HuH-7.5 (cell line): ENCODE measurements at places on chromosomes 1 and 21.

- no peak for DNase-seq
Measured at GRCh38 chr1:243982447-243983018, 68.5 kb upstream of the ZBTB18 start.

- DNase-seq = no peak
Measured at GRCh38 chr1:33872275-33872674, 8.4 kb downstream of the HMGB4 start.

- no peak for DNase-seq
Measured at GRCh38 chr1:27429029-27429425, 36.6 kb downstream of the GPR3 start.

DNA sequence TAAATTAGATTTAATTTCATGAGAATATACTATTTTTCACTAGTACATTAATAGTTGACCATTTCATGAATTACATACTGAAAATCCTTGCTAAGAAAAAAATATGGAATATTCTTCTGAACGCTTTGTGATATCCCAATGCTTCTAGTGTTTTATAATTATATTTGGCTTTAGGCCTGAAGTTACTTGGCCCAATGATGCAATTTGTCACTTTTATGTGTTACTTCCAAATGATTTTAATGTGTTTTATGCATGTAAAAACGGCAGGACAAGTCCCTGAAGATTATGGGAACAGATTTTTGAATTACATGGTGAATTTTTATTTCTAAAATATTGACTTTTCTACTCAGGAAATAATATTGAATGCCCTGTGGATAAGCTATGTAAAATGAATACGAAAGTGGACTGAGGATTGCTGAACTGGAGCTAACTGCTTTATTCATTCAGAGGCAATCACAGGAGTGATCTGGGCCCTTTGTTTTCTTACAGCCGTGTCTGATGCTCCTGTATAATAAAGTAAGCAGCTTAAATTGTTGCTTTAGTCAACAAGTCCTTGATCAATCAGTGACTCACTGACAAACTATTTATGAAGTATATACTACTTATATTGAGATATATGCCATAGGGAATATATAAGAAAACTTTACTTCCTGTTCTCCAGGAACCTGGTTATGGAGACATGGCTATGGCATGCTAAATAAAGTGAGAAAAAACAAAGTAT is 543.0 kb upstream of the RGS18 start:
- DNase-seq = no peak

DNA sequence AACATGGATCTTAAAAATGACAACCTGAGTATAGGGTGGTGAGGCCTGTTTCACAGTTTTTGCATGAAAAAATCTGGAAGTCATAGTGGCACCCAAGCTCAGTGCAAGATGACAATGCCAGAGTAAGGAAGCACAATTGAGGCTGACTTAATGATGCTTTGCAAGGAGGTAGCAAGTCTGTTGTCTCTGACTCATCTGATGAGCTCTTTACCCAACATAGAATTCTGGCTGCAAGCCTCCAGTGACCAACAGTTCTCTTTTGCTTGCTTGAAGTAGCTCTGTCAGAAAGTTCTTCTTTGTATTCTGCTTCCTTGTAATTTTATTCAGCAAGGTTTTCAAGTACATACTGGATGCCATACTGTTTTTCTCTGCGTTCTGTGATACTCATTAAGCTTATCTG is 117.1 kb downstream of the FOXD2 start:
- DNase-seq = no peak

- no peak for DNase-seq
Measured at GRCh38 chr1:16134066-16134801, 21.6 kb downstream of the EPHA2 start.

GRCh38 chr21:41169701-41170100 is 1.7 kb downstream of the BACE2 start:
- DNase-seq = no peak

DNA sequence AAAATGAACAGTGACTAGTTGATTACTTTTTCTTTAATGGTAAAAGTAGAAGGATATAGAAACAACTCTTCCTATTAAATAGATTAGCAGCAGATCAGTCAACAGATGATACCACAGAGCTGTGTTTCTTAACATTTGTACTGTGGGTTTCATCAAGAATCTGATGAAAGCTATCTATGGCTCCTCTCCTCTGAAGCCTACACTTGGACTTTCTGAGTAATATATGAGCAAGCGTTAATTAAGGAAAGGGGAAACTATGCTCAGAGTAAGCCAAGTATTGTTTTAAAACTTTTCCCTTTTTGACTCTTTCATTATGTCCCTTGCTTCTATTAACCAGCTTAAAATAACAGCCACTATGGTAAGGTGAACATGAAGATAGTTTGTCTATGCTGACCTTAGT is 10.8 kb downstream of the ARID4B start:
- no peak for DNase-seq

DNA sequence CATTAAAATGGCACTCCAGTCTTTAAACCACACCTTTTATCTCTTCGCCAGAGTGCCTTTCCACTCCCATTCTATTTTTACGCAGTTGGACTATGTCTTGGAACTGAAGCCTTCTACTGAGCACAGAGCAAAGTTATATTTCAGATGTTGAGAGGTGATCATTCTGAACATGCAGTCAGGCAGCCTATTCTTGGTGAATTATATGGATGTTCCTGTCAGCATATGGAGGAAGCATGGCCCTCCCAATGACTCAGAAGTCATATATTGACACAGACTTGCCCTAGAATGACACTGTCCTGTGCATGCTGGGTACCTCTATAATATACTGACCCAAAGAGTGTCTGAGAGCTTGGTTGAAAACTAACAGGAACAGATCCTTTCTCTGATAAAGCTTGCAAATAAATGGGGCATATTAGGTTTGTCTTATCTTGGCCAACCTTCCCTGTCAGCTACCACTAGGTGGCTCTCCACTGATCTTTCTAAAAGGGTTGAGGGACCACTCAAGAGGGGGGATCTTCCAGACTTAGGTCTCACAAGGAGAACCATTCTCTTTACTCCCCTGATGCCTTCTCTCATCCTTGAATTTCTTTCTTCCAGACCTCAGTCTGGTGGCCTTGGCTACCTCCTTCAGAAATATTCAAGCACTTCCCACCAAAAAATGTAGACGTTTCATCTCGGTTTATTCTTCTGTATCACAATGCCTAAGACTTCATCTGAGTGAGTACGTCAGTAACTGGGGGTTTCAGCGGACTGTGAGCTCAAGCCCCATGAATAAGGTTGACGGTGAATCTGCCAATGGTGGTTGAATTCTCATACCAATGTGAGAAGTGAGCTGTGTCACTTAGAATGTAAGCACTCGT is 11.8 kb upstream of the ALG14 start:
- DNase-seq = peak; percentile 10

GRCh38 chr1:181416268-181416860 is 67.0 kb upstream of the CACNA1E start:
- DNase-seq = no peak

GRCh38 chr1:236489710-236490377 is 33.9 kb upstream of the LGALS8 start:
- peak; percentile 65 for DNase-seq

DNA sequence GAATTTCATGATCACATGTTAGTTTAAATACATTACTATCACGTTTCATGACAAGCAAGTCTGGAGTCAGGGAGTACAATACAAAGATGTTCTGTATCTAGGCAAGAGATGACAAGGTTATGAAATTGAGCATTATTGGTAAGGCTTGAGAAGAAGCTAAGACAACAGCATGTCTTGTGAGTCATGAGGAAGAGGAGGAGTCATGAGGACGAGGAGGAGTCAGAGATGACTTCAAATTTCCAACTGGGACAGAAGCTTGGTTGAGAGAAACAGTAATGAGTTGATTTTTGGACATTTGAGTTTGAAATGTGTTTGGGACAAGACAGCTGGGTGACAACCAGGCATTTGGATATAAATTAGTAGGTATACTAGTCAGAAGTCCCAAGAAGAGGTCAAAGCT is 4.3 kb upstream of the UBE2U start:
- DNase-seq = no peak

DNA sequence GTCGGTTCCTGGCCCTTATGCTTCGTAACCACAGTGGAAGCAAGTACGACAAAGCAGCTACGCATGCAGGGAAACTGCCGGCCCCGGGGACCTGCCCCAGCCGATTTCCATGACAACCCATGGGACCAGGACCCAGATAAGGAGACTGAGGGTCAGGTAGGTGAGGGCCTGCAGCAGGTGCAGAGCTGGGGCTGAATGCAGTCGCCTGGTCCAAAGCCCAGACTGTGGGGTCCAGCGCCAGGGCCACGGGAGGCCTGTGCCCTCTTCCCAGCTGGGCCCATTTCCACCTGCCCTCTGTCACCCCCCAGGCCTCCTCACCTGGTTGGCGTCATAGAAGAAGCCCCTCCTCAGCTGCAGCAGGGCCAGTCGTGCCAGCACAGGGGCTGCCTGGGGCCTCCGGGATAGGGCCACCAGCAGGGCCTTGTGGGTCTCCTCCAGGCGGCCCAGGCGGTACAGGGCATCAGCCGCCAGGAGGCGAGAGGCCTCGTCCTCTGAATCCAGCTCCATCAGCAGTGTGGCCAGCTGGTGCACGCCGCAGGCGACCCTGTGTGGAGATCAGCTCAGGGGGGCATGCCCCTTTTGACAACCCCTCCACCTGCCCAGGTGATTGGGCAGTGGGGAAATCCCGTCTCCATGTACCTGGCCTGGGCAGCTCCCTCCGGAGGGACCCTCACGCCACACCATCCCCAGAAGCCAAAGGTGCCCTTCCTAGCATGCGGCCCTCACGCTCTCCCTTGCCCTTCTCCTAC is 14.2 kb downstream of the TTC34 start:
- DNase-seq = no peak

DNA sequence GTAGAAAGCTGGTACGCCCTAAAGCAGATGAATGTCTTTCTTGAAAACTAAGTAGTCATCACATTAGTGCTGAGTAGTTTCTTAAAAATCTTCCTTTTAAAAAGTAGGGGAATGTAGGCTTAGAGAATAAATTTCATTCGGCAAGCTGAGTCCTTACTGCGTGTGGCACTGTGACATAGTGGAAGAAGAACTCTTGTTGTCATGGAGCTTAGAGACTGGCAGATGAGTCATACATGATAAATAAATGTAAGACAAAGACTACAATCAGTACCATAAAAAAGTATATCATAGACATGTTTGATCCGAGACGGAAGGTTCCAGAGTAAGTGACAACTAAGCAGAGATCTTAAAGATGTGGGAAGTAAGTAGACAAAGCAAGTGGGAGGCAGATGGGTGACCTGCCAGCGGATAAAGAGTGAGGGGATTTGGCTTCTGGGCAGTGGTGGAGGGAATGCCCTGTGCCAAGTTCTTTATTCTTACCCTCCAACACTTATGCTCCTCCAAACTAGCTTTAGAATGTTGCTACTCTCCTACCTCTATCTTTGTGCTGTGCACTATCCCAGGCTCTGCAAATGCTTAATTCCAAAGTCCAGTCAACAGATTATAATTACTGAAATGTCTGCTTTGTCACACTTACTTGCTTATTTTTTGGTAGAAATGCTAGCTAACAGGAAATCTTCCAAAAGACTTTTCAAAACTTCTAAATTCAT is 608.5 kb upstream of the USP24 start:
- DNase-seq = no peak

DNA sequence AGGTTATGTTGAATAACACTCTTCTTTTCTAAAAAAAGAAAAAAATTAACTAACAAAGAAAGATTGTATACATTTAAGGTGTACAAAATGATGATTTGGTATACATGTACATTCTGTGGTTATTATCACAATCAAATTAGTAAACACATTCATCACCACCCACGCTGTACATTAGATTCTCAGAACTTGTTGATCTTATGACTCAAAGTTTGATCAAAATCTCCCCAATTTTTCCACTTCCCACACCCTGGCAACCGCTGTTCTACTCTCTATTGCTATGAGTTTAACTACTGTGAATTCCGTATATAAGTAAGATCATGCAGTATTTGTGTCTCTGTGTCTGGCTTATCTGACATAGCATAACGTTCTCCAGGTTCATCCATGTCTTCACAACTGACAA is 469.5 kb upstream of the CHRM3 start:
- no peak for DNase-seq

- DNase-seq = no peak
Measured at GRCh38 chr1:216614011-216614934, 109.0 kb downstream of the ESRRG start.

DNA sequence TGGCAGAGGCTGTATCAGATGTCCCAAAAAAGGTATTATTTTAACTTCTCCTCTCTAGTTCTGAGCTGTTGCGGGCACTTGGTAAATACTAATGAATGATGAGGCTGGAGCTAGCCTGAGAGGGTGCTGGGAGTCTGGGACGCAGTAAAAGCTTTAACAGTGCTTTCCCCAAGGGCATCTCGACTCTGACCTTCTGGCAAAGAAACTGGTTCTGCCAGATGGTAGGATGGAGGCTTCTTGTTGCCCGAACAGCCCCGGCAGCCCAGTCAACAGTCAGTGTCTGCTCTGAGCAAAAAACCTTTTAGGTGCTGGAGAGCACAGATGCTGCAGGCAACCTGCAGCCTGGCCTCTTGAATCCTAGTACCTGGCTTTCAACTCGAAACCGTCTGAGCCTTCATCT is 2.5 kb upstream of the PNRC2 start:
- no peak for DNase-seq

GRCh38 chr1:234722904-234723720 is 113.1 kb upstream of the IRF2BP2 start:
- DNase-seq = no peak

DNA sequence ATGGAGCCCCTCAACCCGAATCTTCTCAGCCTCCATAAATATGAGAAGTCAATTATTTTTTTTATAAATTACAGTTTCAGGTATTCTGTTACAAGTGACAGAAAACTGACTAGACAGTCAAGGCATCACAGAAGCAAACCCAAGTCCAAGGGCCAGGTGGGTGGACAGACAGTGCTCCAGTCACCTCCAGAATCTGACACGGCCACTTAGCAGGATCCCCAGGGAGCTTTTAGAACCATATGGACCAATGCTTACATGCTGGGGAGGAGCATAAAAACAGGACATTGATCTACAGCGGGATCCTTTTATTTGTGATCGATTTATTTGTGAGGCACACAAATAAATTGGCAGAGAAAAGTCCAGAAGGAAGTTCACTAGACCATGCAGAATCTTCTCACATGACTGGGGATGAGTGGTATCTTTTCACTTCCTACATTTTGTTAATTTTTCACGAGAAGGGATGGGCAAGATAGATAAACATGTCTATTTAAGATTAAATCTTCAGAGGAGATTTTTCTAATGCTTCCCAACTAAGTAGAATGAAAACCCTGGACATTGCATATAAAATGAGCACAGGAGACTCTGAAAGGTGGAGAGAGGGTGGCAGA is 15.0 kb downstream of the ZNF496 start:
- no peak for DNase-seq

DNA sequence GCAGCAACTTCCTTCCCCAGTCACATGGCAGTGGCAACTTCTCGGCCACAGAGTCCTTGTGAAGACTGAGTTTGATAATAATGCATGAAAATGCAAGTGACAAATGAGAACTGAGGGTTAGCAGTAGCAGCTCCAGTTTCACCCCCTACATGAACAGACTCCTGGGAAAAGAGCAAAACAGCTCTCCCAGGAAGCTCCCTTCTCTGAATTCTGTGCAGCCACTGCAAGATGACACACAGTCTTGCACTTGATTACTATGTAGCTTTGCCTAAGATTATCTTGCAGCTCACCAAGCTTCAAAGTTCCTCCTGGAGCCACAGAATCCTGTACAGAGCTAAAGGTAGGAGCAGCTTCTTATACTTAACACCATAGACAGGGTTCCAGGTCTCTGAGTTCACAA is 4.7 kb downstream of the PGBD5 start:
- DNase-seq = no peak

GRCh38 chr1:42172381-42173133 is 8.0 kb upstream of the GUCA2A start:
- DNase-seq = no peak

GRCh38 chr21:36946949-36947356 is 19.5 kb downstream of the HLCS start:
- DNase-seq = no peak
